ENCODE measurements at places on chromosomes 5 and 9.

GRCh38 chr5:6744841-6745705 is 31.8 kb downstream of the TENT4A start:
- DNase-seq, result no peak

DNA sequence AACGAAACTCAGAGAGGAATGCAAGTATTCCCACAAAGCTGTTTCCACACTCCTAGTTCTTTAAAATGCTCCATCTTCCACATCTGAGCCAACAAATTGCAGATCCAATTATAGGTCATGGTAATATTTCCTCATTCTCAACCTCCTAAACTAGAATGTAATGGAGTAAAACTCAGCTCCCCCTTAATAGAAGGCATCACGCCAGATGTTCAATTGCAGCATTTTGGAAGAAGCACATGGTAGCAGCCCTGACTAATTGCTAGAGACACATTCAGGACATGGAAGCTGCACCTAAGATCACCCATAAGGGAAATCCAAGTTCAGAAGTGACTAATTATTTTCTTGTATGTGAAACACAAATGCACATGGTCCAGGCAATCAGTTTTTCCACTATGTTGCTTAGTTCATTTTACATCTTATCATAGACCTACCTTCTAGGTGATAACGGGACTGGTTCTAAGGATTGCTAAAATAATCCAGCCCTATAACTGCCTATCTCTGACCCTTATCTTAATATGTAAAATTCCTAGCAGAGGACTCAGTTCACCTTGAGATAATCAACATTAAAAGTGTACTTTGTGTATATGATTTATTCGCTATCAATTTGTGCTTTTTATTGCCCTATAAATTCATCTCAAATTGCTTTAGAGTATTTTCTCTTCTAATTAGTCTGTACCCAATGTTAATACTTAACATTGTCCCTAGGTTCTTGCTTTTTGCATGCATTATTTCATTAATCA is 75.1 kb downstream of the GABRB2 start:
- no peak for DNase-seq

- no peak for DNase-seq
These were observed 107.6 kb downstream of the GRIA1 start for GRCh38 chr5:153598099-153598498.

DNA sequence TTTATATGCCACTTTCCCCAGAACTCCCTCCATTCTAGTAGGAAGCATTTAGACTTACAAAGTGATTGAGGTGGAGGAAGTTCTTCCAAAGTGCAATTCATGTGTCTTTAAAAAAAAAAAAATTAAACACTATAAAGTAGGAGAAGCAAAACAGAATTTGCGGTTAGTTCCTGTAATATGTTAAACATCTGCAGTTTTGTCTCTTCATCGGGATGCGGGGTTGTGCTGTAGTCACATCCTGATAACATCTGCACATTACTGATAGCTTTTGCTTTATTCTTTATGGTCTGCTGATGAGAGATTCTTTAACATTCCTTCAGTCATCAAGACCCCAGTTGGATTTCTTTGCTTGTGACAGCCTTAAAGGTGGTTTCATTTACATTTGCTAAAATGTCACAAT is 694.3 kb downstream of the NR2F1-AS1 start:
- no peak for DNase-seq

DNA sequence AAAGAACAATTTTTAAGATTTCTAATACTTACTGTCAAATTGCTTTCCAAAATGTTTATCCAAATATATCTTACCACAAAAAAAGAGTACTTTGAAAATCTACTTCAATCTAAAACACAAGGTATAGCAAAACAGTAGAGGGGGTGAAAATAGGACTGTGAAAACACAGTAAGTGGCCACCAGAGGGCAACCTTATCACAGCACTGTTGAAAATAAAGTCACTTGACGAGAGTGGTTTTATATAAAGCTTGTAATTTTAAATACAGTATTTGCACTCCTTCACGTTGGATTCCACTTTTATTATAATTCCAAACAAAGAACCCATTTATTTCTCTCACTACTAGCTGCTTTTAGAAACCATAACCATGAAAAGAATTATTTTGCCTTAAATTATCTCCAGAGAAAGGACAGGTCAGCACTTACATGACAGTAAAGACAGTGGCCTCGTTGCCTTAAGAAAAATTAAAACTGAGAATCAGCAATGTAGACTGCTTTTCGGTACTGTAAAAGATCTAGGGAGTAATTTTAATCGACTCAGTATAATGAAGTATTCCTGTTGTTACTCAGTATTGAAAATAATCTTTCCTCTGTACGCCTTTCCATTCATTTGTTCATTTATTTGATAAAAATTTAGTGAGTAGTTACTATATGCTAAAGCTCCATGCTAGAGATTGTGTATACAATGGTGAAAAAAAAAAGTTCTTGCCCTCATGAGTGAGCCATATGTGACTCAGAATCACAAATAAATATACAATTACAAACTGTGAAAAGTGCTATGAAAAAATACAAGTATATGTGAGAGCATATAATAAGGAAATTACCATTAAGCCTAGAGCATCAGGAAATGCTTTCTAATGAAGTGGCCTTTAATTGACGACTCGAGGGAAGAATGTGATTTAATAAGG is 40.0 kb upstream of the CDK5RAP2 start:
- DNase-seq, result peak; percentile 51

DNA sequence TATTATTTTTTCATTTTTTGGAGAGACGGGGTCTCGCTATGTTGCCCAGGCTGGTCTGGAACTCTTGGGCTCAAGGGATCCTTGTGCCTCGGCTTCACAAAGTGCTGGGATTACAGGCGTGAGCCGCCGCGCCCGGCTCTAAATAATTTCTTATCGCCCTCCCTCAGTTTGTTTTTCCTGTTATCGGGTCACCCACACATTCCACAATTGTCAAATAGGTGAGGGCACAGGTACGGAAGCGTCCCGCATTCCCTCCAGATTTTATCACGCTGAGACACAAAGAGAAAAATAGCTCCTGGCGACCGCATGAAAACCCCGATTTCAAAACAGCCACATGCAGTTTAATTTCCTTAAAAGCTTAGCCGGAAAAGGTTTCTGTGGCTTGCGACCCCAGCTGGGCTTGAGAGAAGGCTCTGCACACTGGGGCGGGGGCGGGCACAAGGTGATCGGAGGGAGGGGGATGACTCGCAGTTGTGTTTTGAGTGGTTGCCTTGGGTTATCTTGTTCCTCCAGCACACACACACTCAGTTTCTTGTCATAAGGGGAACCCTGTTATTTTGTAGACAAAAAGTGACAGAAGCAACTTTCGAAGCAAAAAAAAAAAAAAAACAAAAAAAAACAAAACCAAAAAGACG is 717 bp upstream of the IQGAP2 start:
- DNase-seq, result peak; percentile 88

DNA sequence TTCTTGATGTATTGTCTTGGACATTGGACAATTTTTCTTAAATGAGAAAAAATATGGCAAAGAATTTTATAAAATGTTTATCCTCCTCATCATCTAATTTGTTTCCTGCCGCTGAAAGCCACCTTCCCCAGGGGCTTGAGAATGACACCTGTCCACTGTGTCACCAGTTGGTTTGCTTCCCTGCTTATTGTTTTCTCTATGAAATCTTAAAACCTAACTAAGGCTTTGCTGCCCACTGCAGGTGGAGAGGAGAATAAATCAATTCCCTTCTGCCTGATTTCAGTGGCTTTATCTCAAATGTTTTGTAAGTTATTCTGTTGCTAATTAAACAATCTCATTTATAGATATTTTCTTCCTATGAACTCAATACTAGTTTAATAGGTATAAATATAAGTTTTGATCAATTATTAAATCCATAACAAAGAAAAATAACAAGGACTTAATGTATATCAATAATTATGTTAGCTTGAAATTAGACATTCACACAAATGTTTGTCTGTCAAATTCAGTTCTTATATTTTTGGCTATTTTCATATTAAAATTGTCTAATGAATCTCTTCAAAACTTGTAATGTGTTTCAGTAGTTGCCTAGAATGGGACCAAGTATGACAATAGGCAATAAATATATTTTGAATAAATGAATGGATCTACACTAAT is 822.5 kb downstream of the PTPRD start:
- DNase-seq, result peak; percentile 21

GRCh38 chr5:142246258-142246657 is 78.6 kb downstream of the SPRY4 start:
- no peak for DNase-seq

DNA sequence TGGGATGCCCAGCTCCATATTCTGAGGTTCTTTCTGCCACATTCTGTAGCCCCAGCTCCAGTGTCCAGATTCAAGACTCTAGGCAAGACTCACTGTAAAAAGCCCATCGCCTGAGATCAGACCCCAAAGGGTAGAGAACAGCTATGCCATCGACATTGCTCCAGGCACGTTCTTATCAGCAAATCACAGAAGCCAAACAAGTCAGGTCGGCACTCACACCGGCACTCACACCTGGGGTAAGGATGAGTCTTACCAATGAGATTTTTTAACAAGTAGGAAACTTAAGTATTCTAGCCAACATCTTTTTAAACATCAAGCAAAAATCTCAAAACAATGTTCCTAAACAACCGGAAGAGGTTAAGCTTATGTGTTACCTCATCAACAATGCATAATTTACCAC is 2.4 kb downstream of the CDKN2AIPNL start:
- DNase-seq, result no peak

DNA sequence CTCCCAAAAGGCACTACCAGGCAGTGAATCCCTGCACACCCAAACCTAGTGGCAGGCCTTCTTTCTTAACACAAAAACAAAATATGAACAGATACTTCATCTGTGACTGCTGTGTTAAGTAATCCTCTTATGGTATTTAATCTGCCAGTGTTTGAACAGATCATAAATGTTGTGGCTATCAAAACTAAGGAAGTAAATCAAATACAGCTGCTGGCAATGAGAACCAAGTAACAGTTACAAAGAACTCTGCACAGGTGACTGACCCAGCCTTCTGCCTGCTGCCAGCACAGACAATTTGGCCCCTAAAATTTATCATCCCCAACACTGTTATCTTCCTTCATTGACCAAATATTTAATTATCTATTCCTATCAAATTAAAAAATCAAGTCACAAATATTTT is 78.0 kb downstream of the GNAQ start:
- peak; percentile 59 for DNase-seq

DNA sequence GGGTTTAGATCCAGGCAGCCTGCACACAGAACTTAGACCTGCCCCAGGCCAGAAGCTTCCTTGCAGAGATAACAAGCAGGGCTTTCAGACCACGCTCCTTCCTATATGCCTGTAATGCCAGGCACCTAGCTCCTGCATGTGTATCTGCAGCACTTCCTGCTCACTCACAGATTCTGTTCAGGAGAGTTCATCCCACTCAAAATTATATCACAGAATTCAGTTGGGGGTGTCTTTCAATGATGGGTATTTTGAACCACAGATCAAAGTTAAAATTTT is 105.8 kb downstream of the SGCD start:
- DNase-seq, result no peak

GRCh38 chr9:134505032-134505431 is 136.6 kb upstream of the COL5A1 start:
- DNase-seq, result no peak

GRCh38 chr5:9699681-9700080 is 69.5 kb upstream of the TAS2R1 start:
- DNase-seq, result no peak

GRCh38 chr9:127912882-127913281 is 4.0 kb downstream of the ST6GALNAC4 start:
- no peak for DNase-seq

- DNase-seq, result no peak
These were observed 148.3 kb downstream of the RPS23 start for GRCh38 chr5:82129723-82130285.

DNA sequence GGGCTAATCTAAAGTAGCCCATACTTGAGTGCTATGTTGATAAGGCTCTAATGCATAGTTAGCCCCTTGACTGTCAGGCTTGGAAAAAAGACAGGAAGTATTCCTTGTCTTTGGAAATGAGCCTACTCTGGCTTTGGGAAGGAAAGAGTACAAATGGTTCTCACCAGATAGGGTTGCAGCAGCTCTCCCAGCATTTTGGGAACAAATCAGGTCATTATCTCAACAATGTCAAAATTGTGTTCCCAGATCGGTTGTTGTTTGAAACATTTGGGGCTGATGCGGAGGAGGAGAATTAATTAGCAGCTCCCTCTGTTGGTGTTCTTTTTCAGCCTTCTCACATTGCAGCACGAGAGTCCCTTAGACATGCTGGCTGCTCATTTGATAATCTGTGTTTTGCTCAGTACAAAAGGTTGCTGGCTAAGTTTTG is 294.7 kb upstream of the DMRT1 start:
- DNase-seq, result no peak

- no peak for DNase-seq
These were observed 10.3 kb downstream of the WHRN start for GRCh38 chr9:114494776-114495569.

DNA sequence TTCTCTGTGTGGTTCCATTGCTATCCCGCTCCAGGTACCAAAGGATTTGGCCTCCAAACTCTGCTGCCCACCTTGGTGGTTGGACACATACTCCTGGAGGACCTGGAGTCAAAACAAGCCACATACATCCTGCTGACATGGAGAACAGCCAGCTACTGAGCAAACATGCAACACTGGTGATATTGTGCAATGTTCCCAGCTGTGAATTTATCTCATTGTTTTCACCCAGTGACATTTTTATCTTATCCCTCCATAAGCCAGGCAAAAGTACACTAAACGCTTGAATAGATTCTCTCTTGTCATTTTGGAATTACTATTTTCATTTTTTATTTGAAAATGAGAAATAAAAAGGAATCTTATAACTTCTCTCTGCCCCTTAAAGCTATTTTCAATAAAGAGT is 11.1 kb upstream of the CTSL start:
- peak; percentile 28 for DNase-seq

DNA sequence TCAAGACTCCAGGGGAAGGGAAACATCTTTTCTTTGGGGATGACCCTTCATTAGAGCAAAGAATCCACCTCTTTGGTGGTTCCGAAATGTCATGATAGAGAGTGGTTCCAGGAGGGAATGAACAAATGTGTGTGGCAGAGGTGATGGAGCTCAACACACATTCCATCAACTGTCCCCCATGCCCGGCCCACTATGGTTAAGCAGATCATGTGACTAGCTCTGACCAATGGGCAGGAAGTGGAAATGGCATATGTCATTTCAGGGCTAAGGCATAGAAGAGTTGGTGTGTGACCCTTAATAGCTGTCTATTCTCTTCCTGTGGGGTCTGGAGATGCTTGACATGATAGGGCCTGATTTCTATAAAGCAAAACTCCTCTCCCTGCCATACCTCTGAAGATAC is 194.6 kb downstream of the GAS1 start:
- no peak for DNase-seq

- DNase-seq, result peak; percentile 71
These were observed 47.0 kb upstream of the PLIN2 start for GRCh38 chr9:19174127-19174912.

DNA sequence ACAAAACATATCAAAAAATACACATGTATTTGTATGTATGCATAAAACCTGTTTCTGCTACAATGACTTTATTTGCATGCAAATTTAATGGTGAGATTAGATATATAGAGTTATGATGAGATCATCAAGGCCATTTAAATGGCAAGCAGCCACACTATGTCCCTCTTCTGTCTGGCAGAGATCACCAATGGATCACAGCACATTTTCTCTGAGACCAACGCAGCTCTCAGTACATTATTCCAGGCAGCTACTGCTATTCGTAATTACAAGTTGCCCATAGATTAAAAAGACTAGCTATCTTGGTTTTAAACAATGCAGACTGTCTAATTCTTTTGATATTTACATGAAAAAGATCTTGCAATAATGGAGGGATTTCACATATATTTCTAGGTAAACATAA is 629.5 kb downstream of the PDE4D start:
- DNase-seq, result no peak

- DNase-seq, result peak; percentile 53
These were observed 11.0 kb downstream of the SPATA9 start for GRCh38 chr5:95671826-95672225.

GRCh38 chr9:110129425-110129824 is 78.5 kb downstream of the C9orf152 start:
- DNase-seq, result no peak

Data from AML-193 (cell line).